ENCODE measurements at places on chromosomes 16 and 17. TPM values are rescaled to one million over a fixed set of nuclear protein-coding genes. Genes with fewer than 3 reads are reported as not detected.

Gene NPTX1
- 4.2 TPM for total RNA-seq

DNA sequence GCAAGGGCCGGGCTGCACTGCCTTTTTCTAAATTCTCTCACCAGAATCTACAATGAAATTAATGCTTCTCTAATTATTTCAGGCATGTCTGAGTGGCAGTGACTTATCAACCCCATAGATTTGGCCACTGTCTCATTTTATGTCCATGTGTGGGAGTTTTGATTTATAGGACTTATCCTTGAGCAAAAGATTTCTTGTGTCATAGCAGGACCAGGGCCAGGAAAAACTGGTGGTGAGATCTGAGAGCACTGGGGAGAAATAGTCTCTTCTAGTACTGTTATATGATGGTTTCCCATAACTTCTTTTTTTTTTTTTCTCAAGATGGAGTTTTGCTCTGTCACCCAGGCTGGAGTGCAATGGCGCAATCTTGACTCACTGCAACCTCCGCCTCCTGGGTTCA, 1.5 kb upstream of the KRT23 start:
- H3K27ac ChIP-seq, result no peak overlapping the region
- DNase-seq, result no peak
- H3K36me3 ChIP-seq, result no peaks in the 10 kb centered on the region
- peaks cover 4% of the 10 kb centered on the region for H3K27me3 ChIP-seq

DNA sequence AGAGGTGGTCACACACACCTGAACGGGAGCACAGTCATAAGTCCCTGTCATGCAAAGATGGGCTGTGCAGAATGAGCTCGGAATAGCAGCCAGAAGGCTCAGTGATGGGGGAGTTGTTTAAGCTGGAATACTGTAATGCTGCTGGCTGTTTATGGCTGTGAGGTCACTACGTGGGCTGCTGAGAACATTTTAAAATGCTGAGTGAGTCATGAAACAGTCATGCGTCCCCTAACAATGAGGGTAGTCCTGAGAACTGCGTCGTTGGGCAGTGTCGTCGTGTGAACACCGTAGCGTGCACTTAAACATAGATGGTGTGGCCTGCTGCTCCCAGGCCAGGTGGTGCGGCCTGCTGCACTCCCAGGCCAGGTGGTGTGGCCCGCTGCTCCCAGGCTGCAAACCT, 39.7 kb downstream of the TBCD start:
- peaks cover 5% of the 10 kb centered on the region for H3K36me3 ChIP-seq
- DNase-seq, result no peak
- H3K27ac ChIP-seq, result no peak overlapping the region
- H3K27me3 ChIP-seq, result no peaks in the 10 kb centered on the region

DNA sequence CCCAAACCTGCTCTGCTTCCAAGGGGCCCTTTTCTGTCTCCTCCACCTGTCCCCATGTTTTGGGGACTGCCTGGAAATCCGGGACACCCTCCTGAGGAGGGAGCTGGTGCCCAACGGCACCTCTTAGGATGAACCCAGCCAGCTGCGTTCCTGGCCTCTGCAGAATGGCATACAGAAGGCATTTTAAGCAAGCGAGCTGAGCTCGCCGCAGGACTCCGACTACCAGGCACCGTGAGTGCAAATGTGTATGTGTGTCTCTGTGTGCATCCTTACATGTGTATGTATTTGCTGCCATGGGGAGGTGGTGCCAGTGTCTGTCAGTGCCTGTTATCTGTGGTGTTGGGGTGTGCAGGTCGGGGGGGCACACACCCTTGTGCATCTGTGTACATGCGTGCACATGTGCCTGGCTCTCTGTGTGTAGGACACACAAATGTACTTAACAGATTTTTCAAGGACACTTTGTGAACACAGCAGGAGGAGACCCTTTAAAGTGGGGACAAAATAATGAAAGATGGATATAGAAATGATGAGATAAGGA, 39.3 kb downstream of the ABAT start:
- H3K27ac ChIP-seq, result no peak overlapping the region
- H3K4me3 ChIP-seq, result no peak overlapping the region
- no peaks in the 10 kb centered on the region for H3K27me3 ChIP-seq
- H3K4me1 ChIP-seq, result no peaks in the 10 kb centered on the region
- DNase-seq, result no peak

DNA sequence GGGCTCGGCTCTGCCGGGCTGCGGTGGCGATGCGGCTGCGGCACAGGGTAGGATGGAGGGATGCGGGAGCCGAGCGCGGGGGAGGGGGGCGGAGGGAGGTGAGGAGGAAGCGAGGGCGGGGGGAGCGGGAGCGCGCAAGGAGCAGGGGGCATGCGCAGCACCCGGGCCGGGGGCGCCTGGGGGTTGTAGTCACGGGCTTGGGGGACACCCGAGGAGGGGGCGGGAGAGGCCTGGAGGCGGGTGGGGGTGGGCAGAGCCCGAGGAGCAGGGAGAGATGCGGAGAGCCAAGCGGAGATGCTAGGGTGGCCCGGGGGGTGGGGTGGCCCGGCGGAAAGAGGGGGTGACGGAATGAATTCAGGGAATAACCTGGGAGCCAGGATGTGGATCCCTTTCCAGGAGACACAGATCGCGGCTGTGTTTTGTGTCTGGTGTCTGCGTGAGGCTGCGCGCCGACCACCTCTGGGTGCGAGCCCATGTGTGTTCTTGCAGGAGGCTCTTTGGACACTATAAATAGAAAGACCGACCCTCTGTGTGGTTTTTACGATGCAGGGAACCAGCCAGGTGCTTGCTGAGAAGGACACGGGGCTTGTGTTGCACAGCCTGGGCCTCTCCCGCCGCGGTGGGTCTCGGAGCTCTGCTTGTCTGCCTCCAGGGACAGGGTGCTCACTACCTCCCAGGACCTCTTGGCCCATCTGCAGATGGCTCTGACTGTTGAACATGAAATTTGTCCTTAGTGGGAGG, at the start of gene STX1B:
Gene STX1B, minus strand, starts transcription at position 54 of the 741 bp plus-strand sequence. CDS start 242 bp downstream, outside the sequence.
- H3K27ac ChIP-seq, result no peak within 1 kb of the TSS
- peaks cover 9% of the 10 kb centered on the region for H3K4me1 ChIP-seq
- peak within 1 kb of the TSS; percentile 26 for H3K4me3 ChIP-seq
- H3K36me3 ChIP-seq, result no peaks in the 10 kb centered on the region
- DNase-seq, result no peak
- H3K27me3 ChIP-seq, result peaks cover 47% of the 10 kb centered on the region

- no peak overlapping the region for H3K4me3 ChIP-seq
- H3K4me1 ChIP-seq, result no peaks in the 10 kb centered on the region
- no peaks in the 10 kb centered on the region for H3K27me3 ChIP-seq
- DNase-seq, result no peak
- no peak overlapping the region for H3K27ac ChIP-seq
- H3K36me3 ChIP-seq, result no peaks in the 10 kb centered on the region
Measured at GRCh38 chr17:44602390-44602789, 45.1 kb downstream of the FZD2 start.

DNA sequence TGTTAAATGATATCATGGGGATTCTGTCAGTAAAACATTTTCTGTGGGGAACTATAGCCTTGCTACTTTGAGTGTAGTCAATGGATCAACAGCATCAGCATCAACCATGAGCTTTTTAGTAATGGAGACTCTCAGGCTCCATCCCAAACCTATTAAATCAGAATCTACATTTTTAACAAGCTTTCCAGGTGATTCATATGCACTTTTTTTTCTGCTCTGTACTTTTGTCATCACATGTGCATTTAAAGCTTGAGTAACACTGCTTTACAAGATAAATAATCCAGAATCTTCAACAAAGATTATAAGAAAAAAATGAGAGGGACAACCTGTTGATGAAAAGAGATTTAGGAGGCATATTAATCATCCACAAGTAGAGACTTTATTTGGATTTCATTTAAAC, 23.5 kb downstream of the NUP93 start:
- no peaks in the 10 kb centered on the region for H3K36me3 ChIP-seq
- H3K27me3 ChIP-seq, result no peaks in the 10 kb centered on the region
- H3K27ac ChIP-seq, result no peak overlapping the region
- no peak overlapping the region for H3K4me3 ChIP-seq
- peaks cover 12% of the 10 kb centered on the region for H3K4me1 ChIP-seq
- DNase-seq, result no peak
